ENCODE measurements at places on chromosomes 12 and 14.

GRCh38 chr12:57148469-57149244, 1.2 kb upstream of the LRP1-AS start:
- DNase-seq = no peak

DNA sequence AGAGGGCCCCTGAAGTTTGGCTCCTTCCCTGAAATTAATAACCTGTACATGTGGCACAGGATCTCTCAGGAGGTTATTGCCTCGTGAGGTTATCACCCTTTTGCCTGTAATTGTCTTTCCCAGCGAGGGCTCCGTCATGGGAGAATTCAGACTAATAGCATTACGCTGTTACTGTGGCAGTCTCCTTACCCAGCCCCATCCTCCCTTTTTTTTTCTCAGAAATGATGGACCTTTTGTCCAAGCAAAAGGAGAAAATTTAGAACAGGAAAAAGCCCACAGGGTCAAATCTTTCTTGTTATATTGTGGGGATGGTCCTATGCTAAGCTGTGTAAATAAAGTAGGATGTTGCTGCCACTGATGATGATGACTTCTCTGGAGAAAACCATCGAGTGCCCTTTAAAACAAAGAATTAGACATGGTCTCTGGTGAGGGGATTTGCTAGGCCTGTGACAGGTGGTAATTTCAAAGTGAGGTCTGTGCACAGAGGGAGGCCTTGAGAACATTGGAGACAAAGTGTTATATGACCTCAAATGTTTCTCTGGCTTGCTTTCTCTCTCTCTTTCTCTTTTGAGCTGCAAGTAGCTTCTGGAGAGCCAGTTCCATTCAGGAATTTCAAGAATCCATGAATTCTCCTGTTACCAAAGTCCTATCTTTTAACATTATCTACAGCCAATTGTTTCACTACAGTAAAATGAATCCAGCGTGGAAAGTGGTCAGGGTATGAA, 357.2 kb downstream of the BMP4 start:
- DNase-seq = no peak

- no peak for DNase-seq
Measured at GRCh38 chr12:106600503-106600902, 17.7 kb downstream of the RFX4 start.

- DNase-seq = no peak
Measured at GRCh38 chr14:42198010-42198409, 591.3 kb downstream of the LRFN5 start.

DNA sequence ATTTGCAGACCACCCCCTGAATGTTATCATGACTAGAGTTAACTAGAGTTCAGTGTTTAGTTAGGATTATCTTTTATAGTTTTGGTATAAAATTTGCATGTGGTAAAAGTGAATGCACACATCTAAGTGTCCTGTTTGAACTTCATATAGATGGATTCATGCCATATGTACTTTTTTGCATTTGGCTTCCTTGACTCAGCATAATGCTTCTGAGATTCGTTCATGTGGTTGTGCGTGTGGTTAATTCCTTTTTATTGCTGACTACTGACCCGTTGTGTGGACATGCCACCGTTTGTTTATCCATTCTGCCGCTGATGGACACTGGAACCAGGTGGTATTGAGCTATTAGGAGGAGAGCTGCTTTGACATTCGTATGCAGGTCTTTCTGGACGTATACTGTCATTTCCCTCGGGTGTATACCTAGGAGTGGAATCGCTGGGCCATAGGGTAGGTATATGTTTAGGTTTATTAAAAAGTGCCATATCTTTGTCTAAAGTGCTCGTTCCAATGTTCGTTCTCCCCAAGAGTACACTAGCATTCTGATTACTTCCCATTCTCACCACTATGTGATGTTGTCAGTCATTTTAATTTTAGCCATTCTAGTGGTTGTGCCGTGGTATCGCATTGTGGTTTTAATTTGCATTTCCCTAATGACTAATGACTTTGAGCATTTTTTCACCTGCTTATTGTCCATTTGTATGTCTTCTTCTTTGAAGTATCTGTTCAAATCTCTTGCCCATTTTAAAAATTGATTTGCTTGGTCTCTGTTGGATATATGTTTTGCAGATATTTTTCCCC, 37.7 kb downstream of the RIN3 start:
- DNase-seq = no peak

DNA sequence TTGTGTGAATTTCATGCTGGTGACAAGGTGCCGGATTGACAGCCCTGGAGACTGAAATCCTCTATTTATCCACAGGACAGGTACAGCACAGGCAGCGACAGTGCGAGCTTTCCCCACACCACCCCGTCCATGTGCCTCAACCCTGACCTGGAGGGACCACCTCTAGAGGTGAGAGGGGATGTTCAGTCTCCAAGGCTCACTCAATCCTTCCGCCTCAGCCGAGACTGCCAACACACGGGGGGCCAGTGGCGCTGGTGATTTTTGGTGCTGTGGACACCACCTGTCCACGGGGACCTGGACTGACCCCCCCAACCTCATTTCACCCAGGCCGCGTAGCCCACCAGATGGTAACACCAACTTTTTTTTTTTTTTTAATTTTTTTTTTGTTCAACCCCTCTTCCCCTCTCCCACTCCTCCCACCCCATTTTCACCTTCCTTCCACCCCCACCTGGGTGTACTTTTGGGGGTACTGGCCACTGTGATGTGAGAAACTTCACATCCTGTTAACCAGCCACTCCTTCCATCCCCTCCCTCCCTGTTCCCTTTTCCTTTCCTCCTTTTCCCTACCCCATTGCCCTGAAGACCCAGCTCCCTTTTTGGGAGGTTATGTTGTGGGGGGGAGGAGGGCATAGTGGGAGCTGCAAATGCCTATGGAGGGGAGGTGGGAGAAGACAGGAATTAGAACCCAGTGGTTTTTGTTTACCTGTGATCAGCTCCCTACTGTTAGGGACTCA, 12.9 kb downstream of the PCBP2 start:
- DNase-seq = no peak

GRCh38 chr12:6461401-6462233, 8.9 kb downstream of the VAMP1 start:
- DNase-seq = peak; percentile 74

- DNase-seq = no peak
Measured at GRCh38 chr14:57390806-57391516, 575 bp downstream of the NAA30 start.

DNA sequence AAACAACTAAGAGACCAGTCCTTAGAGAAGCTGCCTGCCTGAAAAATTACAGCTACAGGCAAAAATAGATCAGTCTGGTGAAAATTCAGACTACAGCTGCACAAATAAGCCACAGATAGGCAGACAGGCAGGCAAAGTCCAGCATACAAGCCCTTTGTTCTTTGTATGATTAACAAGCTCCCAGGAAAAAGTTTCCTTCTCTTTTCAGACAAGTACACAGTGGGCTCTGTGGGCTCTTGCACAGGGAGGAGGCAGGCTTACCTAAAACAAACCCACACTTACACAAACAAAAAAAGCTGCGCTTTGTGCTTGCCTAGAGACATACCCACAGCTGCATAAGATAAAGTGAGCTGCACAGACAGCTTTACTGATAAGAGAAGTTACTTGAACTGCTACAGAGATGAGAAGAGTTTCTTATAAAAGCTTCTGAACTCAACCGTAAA, 7.7 kb downstream of the OR6C68 start:
- no peak for DNase-seq

DNA sequence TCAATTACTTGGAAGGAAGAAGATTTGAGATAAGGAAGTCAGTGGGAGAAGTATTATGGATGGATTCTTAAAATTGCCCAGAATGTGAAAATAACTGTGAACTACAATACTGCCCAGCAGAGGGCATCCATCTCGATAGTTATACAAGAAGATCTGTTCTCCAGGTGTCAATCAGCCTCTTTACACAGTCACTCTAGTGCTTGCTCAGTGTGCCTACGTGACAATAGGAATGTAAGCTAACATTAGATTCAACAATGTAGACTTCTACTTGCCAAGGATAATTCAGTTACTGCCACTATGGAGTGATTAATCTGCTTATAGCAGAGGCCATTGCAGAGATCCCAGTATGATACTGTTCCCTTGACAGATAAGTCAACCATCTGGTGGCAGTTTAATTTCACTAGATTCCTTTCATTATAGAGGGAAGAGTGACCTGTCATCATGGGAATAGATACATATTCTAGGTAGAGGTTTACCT, 10.6 kb upstream of the MAP4K5 start:
- no peak for DNase-seq

- no peak for DNase-seq
Measured at GRCh38 chr14:95255487-95255886, 64.2 kb downstream of the CLMN start.

Data from activated gamma-delta T cell treated with anti-CD3 and anti-CD28 coated beads, Interleukin-2, amount 50 U/mL, for 16 hours (primary cell).